ENCODE measurements at places on chromosomes 6 and 20.

GRCh38 chr6:99514089-99514488 is 1.1 kb downstream of the USP45 start:
- DNase-seq = no peak

GRCh38 chr6:21780141-21780540 is 186.6 kb downstream of the SOX4 start:
- no peak for DNase-seq

- no peak for DNase-seq
These were observed 441.6 kb downstream of the HACE1 start for GRCh38 chr6:104418125-104418524.

- no peak for DNase-seq
These were observed 796 bp downstream of the PHF20 start for GRCh38 chr20:35772563-35773058.

DNA sequence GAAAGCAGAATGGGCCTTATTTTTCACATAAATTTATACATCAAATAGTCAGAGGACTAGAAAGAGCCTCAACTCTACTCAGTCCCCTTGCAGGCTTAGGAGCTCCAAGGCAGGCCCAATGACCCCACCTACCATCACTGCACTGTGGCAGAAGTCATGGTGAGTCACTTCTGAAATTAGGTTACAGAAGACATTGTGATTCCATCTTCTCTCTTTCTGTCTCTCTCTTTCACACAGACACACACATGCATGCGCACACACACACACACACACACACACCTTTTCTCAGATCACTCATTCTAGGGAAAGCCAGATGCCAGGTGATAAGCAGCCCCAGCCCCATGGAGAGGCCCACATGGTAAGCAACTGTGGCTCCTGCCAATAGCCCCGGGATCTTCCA is 103.8 kb downstream of the C6orf118 start:
- DNase-seq = no peak

GRCh38 chr6:46048646-46049297 is 33.1 kb upstream of the CLIC5 start:
- DNase-seq = no peak

DNA sequence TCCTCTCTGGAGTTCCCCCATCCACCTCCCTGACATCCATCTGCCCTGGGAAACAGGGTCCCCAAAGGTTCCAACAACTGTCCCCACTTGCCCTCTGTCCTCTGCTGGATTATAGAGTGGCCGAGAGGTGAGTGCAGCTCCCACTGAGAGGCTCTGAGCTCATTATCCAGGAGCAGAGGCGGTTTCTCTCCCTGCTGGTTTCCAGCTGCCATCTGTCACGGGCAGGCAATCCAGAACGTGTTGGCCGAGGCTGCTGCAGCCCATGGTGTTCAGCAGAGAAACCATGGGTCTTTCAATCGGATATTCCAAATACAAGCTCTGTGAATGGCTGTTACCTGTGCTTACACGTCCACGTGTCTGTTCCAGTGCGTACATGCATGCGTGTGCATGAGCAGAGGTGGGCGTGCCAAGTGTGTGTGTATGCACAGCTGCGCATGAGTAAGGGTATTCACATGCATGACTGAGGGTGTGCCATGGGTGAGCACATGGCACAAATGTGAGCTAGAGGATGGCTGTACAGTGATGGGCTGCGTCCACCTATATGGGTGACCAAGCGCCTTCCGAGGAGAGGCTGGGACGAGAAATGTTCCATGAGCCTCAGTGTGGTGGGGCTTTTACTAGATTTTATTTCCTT is 183.7 kb upstream of the PMEPA1 start:
- no peak for DNase-seq

DNA sequence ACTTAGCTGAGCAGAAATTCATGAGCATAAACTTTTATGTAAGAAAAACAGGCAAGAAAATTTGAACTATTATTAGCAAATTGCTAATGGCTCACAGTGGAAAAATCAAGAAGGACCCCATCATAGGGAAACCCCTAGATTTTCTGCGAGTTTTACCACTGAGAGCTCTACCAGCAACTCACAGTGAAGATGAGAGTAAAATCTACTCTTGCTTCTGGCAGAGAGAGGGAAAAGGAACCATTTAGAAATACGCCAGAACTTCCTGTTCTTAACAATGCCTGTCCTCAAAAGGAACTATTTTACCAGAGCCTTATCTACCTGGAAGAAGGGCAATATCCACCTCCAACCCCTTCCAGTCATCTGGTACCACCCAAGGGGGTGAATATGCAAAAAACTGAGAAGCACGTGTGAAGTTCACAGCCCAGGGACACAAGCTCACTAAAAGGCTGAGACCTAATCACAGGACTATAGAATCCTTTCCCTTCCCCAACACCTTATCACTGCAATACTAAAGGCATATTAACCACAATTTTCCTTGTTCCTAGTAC is 34.4 kb upstream of the ASF1A start:
- no peak for DNase-seq

DNA sequence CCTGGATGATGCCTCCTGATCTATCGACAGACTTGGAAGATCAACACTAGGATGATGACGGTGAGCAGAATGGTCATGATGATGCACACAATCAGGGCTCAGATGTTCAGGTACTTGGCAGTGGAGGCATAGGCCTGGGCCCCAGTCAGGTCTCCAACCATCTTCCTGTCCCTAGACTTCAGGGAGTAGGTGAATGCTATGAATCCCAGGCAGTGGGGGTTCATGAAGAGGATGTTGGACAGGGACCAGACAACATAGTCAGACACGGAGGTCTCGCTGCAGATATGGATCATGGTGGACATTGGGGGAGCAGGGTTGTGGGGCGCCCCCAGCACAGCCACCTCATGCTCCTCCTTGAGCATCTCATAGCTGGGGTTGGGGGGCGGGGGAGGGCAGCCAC is 27.5 kb downstream of the HLA-F start:
- no peak for DNase-seq

DNA sequence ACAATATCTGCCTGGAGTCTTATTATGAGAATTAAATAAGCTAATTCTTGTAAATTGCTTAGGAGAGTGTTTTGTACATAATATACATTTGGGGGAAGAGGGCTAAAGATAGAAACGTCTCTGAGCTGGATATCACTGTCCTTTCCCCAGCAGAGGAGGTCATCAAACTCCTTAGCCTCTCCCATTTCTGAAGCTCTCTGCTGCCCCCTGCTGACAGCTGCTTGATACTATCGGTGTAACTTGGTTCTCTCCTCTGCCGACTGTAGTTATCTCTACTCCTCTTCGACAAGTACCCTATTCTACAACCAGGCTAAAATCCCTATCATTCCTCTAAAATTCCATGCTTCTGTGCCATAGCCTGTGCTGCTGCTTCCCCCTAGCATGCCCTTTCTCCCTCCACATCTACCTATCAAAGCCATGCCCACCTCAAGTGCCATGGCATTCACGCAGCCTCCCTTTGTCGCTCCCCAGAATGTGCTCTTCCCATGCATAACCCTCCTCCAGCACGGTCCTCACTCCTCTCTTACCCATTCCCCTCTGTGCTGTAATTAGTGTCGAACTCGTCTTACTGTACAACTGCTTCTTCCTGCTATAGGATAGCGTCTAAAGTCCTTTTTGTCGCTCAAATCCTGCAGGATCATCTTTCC is 101.2 kb downstream of the EPM2A start:
- DNase-seq = peak; percentile 80

GRCh38 chr20:57508381-57508780 is 16.6 kb downstream of the CTCFL start:
- no peak for DNase-seq

GRCh38 chr20:61529354-61529753 is 277.3 kb downstream of the CDH4 start:
- DNase-seq = no peak

DNA sequence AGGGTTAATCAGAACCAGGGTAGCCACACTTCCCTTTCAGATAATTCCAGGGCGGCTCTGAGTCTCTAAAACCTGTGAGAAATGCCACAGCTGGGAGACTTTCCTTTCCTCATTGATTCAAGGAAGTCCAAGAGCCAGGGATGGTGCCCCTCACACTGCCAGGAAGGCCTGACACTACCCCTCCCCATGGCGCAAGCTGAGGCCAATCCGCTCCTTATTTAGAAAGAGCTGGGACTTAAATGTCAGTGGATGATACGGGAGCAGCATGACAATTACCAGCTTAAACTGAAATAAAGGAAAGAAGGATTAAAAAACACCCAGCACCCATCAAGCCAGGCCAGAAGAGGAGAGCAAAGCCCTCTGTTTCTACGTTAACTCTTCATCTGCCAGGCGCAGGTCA is 244.4 kb downstream of the LRFN2 start:
- no peak for DNase-seq

- DNase-seq = no peak
These were observed 26.4 kb upstream of the ADRM1 start for GRCh38 chr20:62276439-62276838.

GRCh38 chr6:9977411-9977810 is 437.5 kb downstream of the TFAP2A start:
- no peak for DNase-seq

- no peak for DNase-seq
These were observed 37.6 kb downstream of the ZBTB2 start for GRCh38 chr6:151353795-151354194.

- DNase-seq = no peak
These were observed 526.4 kb downstream of the PRKN start for GRCh38 chr6:162200945-162201690.

DNA sequence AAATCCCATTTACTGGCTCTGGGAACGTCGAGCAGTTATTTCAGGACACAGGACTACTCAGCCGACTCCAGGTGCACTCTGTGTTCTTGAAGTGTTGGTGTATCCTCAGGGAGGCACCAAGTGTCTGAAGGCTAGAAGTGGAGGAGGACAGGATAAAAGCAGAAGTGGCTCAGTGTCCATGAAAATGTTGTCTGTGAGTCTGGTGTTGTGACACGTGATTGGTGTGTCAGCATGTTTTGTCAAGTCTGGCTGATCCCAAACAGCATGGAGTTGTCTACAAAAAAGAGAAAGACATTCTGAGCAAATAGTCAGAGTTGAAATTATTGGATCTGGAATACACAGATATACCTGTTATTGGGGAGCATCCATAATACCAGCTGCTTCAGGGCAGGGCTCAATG is 30.3 kb downstream of the SCGN start:
- no peak for DNase-seq

DNA sequence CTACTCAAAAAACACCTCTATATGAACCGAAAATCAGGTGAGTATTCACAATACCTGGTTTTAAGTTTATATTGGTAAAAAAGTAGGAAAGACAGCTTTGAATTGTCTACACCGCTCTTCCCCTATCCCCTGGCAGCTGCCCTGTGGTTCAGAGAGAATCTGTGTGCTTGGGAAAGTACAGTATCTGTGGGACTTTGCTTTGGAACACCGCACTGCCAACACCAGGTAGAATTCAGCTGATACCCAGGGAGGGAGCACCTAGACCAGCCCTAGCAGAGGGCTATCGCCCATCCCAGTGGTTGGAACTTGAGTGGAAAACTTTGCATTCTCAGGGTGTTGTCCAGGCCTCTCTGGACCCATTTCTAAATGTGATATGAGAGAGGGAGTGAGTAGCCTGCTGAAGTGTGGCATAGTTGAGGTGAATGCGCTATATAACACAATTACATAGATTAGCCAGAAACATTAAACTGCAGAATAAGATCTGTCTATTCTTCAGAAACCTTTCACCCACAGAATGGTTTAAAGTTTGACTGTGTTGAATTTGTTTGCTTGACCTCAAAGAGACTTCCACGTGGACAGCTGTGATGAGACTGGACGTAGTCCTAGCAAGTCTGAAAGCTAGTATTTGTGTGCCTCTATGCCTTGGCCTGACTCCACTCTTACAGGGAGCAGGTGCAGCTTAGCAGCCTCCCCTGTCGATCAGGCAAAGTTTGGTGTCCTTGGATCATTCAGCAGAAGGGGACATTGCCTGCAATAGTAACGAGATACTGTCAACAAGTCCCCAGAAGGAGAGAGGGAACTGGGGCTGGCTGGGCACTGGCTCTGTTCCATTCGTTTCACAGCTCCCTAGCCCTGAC is 11.5 kb upstream of the MPC1 start:
- no peak for DNase-seq

DNA sequence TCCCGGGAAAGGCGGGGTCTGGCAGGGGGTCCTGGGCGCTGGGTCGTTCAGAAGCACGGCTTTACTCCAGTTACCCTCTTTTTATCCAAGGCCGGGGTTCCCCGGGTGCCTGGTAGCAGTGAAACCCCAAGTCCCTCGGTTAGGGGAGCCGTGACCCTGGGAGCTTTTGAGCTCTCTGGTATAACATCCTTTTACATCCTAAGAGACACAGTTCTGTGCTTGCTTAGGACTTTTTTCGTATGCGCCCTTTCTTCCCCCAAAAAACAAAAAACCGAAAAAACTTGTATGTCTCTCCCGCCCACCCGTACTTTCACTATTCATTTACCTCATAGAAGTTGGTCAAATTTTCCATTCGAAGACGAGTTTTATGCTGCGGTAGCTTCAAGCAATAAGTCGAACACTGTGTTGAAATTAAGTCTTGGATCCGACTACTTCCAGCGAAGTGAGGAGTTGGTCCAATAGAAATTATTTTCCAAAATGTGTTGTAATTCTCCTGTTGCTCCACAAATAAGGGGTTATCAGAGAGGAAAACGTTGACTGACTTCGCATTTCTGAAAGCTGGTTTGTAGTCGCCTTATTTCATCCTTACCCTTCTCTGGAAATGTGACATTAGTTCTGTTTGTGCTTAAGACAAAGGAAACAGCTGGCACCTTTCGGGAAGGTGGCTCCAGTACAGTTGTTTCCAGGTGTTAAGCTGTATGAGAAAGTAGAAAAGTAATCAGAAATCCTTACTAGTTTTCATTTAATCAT is 816 bp upstream of the MAN1A1 start:
- peak; percentile 88 for DNase-seq

DNA sequence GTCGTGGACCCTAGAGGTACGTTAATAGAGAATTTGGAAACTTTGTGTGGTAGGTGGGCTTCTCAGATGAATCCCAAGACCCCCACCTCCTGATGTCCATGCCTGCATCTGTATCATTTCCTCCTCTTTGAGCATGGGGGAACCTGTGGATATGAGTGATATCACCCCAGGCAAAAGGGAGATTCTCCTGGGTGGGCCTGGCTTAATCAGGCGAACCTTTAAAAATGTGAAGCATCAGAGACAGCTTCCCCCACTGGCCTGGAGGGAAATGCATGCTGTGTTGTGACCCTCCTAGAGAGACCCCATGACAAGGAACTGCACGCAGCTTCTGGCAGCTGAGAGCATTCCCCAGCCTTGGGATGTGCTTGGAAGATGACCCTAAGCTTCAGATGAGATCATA is 180.9 kb downstream of the MBOAT1 start:
- DNase-seq = no peak

DNA sequence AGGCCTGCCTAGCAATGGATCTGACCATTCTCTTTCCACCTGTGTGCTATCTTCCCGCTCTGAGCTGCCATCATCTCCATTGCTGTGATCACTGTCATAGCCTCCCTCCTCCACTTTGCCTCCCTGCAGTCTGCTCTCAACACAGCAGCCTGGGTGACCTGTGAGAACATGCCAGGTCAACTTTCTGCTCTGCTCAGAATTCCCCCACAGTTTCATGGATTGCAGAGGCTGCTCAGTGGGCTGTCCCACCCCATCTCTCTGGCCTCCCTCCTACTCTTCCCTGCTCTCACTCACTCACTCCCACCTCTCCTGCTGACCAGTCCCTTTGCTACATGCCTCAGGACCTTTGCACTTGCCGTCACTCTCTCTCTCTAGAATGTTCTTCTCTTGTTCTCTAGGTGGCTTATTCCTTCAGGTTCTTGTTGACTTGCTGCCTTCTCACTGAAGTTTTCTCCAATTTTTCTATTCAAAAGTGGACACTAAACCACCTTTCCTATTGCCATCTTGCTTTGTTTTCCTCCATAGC is 159.9 kb downstream of the CD83 start:
- no peak for DNase-seq

GRCh38 chr20:44918761-44919160 is 8.9 kb downstream of the PABPC1L start:
- no peak for DNase-seq

Data from NAMALWA (cell line).